ENCODE measurements at places on chromosomes 6 and 20. TPM values are rescaled to one million over a fixed set of nuclear protein-coding genes. Genes with fewer than 3 reads are reported as not detected.

DNAH8 gene
- 0.05 TPM for total RNA-seq

CLPSL1 gene
- not detected for total RNA-seq

ADAM33 gene
- 13.1 TPM for total RNA-seq

GRM1 gene
- total RNA-seq = not detected

KIFC1 gene
- total RNA-seq = 8.1 TPM

HEBP2 gene
- total RNA-seq = 43.7 TPM

SPATS1 gene
- total RNA-seq = not detected

SLC22A16 gene
- not detected for total RNA-seq

EEF1A2 gene
- 0.34 TPM for total RNA-seq

FAM184A gene
- 0.56 TPM for total RNA-seq

TRIM40 gene
- not detected for total RNA-seq

LPA gene
- total RNA-seq = not detected

SLC22A23 gene
- 10.9 TPM for total RNA-seq

MUC22 gene
- total RNA-seq = not detected

TCF21 gene
- total RNA-seq = not detected

SLC22A1 gene
- 3.3 TPM for total RNA-seq

C6orf132 gene
- 0.75 TPM for total RNA-seq

TFAP2C gene
- total RNA-seq = 36.2 TPM

NANP gene
- 6.8 TPM for total RNA-seq

PROKR2 gene
- total RNA-seq = not detected

ULBP2 gene
- total RNA-seq = 13.9 TPM

SYCP2L gene
- 2.6 TPM for total RNA-seq

ANKRD66 gene
- not detected for total RNA-seq

TUBB2A gene
- total RNA-seq = 290 TPM

PKHD1 gene
- total RNA-seq = not detected

EFCAB8 gene
- 0.51 TPM for total RNA-seq

CDKN1A gene
- total RNA-seq = 230 TPM

All from chondrocyte (in vitro differentiated cells).